ENCODE measurements at places on chromosomes 1 and 21.
A peak's percentile ranks its signal among the peaks of the same experiment; 100 is the strongest.

- H3K36me3 ChIP-seq = no peaks in the 10 kb centered on the region
- no peak for DNase-seq
- H3K4me1 ChIP-seq = no peaks in the 10 kb centered on the region
- no peak overlapping the region for H3K27ac ChIP-seq
- H3K27me3 ChIP-seq = no peaks in the 10 kb centered on the region
- no peak overlapping the region for H3K4me3 ChIP-seq
Measured at GRCh38 chr21:45122432-45123132, 48.2 kb downstream of the ADARB1 start.

GRCh38 chr1:54229281-54229891 is 29.4 kb downstream of the MRPL37 start:
- H3K27me3 ChIP-seq = no peaks in the 10 kb centered on the region
- DNase-seq = peak; percentile 40
- no peaks in the 10 kb centered on the region for H3K4me1 ChIP-seq

DNA sequence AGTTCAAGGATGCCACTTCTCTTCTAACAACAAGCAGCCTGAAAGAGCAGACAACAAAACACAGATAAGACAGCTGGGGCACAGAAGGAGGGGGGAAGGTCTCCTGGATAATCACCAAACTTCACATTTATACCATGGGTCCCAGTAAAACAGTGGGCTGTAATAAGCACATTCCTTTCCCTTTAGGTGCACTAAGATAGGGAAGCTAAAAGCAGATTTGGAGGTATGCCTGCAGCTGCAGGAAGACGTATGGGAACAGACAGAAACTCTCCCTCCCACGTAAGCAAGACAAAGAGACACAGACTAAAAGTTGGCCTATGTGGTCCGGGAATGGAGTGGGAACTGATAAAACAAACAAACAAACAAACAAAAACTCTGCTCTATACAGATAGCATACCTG is 612.1 kb downstream of the MRPL39 start:
- no peak for DNase-seq
- no peaks in the 10 kb centered on the region for H3K4me1 ChIP-seq
- H3K27ac ChIP-seq = no peak overlapping the region

GRCh38 chr1:65156910-65157545 is 9.0 kb downstream of the AK4 start:
- no peaks in the 10 kb centered on the region for H3K27me3 ChIP-seq
- no peak overlapping the region for H3K4me3 ChIP-seq
- no peak for DNase-seq
- H3K27ac ChIP-seq = no peak overlapping the region

DNA sequence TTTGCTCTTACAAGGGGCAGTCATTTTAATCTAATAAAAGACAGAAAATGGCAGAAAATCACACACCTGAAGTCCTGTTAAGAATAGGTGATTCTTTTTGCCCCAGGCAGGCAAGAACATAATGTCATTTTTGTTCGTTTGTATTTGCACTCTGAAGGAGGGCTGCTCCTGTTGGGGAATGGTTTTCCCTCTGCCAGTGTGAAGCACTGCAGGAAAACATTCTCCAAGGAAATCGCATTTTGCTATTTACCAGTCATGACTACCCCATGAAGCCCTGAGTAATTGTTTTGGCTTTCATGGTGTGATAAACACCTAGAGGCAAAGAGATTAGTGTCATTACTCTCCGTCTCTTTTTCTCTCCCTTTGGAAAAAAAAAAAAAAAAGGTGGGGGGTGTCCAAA is 345.5 kb downstream of the NTNG1 start:
- no peak overlapping the region for H3K27ac ChIP-seq
- H3K27me3 ChIP-seq = no peaks in the 10 kb centered on the region
- no peaks in the 10 kb centered on the region for H3K4me1 ChIP-seq
- no peaks in the 10 kb centered on the region for H3K36me3 ChIP-seq

DNA sequence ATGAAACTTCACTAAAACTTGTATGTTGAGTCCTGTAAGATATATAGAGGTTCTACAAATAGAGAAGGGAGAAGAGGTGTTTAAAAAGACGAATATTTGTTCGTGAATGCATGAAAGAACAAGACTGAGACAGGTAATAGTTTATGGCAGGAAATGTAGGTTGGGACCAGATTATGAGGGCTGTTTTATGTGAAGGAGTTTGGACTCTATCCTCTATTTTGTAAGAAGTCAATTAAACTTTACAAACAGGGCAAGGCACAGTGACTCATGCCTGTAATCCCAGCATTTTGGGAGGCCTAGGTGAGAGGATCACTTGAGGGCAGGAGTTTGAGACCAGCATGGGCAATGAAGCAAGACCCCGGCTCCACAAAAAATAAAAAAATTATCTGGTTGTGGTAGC is 5.7 kb downstream of the SLC35A3 start:
- H3K4me3 ChIP-seq = no peak overlapping the region
- peaks cover 21% of the 10 kb centered on the region for H3K4me1 ChIP-seq
- H3K36me3 ChIP-seq = peaks cover 29% of the 10 kb centered on the region
- H3K27ac ChIP-seq = no peak overlapping the region
- DNase-seq = no peak

- DNase-seq = no peak
- no peaks in the 10 kb centered on the region for H3K27me3 ChIP-seq
- no peak overlapping the region for H3K4me3 ChIP-seq
Measured at GRCh38 chr1:178580876-178581275, 68.0 kb downstream of the TEX35 start.

DNA sequence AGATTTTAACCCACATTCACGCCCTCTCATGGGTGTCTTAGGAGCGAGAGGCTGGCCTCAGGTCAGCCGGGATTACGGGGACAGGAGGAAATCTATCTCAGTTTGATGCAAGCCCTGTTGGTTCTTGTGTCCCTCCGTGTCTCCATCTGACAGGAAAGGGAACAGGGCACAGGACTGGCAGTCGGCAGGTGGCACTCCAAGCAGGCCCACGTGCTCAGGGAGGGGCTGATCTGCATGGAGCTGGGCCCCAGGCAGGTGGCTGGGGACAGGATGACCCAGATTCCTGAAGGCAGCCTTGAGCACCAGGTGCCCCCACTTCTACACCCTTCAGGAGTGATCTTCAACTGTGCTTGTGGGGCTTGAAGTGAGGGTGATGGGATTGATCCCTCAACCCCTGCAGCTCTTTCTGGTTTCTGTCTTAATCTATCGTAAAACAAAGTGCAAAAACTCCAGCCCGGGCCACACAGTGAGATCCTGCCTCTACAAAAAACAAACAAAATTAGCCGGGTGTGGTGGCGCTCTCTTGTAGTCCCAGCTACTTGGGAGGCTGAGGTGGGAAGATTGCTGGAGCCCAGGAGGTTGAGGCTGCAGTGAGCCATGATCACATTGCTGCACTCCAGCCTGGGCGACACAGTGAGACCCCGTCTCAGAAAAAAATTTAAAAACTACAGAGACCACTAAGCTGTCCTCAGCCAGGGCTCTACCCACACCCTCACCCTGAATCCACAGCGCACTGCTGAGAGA is 8.3 kb downstream of the PLEKHG5 start:
- no peak for DNase-seq
- no peak overlapping the region for H3K4me3 ChIP-seq
- no peaks in the 10 kb centered on the region for H3K36me3 ChIP-seq
- peaks cover 6% of the 10 kb centered on the region for H3K4me1 ChIP-seq

DNA sequence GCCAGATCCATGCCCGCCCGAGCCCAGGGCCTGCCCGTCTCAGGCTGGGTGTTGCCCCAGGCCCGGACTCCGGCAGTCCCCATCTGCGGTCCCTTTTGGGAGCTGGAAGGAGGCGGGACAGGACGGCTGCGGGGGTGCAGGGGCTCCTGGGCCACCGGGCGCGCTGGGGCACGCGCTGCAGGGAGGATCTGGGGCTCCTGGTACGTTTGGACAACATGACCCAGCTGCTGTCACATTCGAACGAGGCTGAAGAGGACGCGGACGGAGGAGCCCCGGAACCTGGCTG is 6.6 kb upstream of the CALML6 start:
- H3K4me3 ChIP-seq = peak overlapping the region; percentile 63
- peaks cover 20% of the 10 kb centered on the region for H3K4me1 ChIP-seq
- H3K36me3 ChIP-seq = no peaks in the 10 kb centered on the region
- no peak for DNase-seq

DNA sequence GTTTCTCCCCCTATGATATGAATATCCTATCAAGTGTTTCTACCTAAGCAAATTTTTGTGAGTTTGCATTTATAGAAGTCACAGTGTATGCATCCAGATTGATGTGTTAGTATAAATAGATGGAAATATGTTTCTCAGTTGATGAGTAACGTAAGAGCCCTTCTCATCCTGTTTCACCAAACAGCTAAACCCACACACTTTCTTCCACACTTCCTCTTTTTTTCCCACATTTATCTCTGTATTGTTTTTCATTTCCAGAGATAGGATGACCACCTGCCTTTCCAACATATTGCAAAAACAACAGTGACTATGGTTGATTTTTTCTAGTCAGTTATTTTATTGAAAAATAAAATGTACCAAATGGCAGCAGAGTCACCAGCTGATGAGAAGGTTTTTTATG is 490.1 kb downstream of the NEGR1 start:
- no peaks in the 10 kb centered on the region for H3K4me1 ChIP-seq
- H3K4me3 ChIP-seq = no peak overlapping the region
- DNase-seq = no peak
- H3K27ac ChIP-seq = no peak overlapping the region
- H3K36me3 ChIP-seq = no peaks in the 10 kb centered on the region

DNA sequence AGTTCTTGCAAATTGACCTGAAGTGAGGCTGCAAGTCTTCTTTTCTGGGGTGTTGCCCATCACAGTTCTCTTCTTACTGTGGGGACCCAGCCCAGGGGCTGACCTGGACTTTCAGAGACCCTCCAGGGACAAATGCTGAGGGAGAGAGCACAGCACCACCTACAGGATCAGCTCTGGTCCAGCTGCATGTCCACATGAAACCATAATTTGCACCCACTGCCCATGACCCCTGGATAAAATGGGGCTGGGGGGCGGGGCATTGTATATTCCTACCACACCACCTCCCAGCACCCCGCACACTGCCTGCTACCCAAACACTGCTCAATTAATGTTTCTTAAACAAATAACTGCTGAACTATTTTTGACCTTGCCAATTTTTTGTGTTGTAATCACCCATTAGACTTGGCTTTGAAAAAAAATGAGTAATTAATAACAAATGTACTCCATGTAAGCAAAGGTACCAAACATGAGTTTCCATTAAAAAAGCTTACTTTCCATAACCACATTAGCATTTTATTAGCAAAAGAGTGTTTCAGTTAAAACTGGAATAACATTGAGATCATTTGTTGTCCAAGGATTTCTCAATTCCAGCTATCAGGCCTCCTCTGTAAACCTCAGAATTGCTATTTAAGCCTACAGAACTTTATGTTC is 168.0 kb upstream of the RAB4A start:
- no peaks in the 10 kb centered on the region for H3K36me3 ChIP-seq
- H3K4me3 ChIP-seq = no peak overlapping the region
- H3K27me3 ChIP-seq = peaks cover 5% of the 10 kb centered on the region
- H3K4me1 ChIP-seq = no peaks in the 10 kb centered on the region
- no peak overlapping the region for H3K27ac ChIP-seq
- no peak for DNase-seq

GRCh38 chr1:235402457-235403200 is 35.4 kb downstream of the TBCE start:
- H3K4me1 ChIP-seq = no peaks in the 10 kb centered on the region
- no peak for DNase-seq

- H3K36me3 ChIP-seq = no peaks in the 10 kb centered on the region
- no peaks in the 10 kb centered on the region for H3K4me1 ChIP-seq
- H3K27ac ChIP-seq = no peak overlapping the region
- no peak overlapping the region for H3K4me3 ChIP-seq
Measured at GRCh38 chr1:209155546-209155945, 428.0 kb upstream of the CAMK1G start.

GRCh38 chr1:20751462-20751990 is 19.0 kb upstream of the SH2D5 start:
- no peak overlapping the region for H3K27ac ChIP-seq
- DNase-seq = no peak
- H3K36me3 ChIP-seq = peaks cover 96% of the 10 kb centered on the region
- H3K4me1 ChIP-seq = no peaks in the 10 kb centered on the region
- no peaks in the 10 kb centered on the region for H3K27me3 ChIP-seq
- no peak overlapping the region for H3K4me3 ChIP-seq

Measured in DND-41 (cell line).